ENCODE measurements at places on chromosomes 13 and 19. TPM values are rescaled to one million over a fixed set of nuclear protein-coding genes. Genes with fewer than 3 reads are reported as not detected.

GRCh38 chr19:54630782-54631181 is 498 bp downstream of the LILRB1 start:
- H3K4me3 ChIP-seq, result no peak overlapping the region
- H3K27me3 ChIP-seq, result no peaks in the 10 kb centered on the region
- no peak for DNase-seq
- peaks cover 32% of the 10 kb centered on the region for H3K36me3 ChIP-seq
- H3K27ac ChIP-seq, result no peak overlapping the region

The ZNF835 gene
- total RNA-seq, result 0.18 TPM

The IZUMO1 gene
- 3.7 TPM for total RNA-seq

GRCh38 chr13:44969551-44970484 is 19.5 kb downstream of the NUFIP1 start:
- DNase-seq, result no peak
- peaks cover 25% of the 10 kb centered on the region for H3K36me3 ChIP-seq
- H3K27me3 ChIP-seq, result no peaks in the 10 kb centered on the region
- no peak overlapping the region for H3K27ac ChIP-seq
- H3K4me3 ChIP-seq, result no peak overlapping the region
- H3K4me1 ChIP-seq, result no peaks in the 10 kb centered on the region

GRCh38 chr13:103539265-103539664 is 473.0 kb upstream of the SLC10A2 start:
- peak; percentile 37 for DNase-seq
- H3K27ac ChIP-seq, result no peak overlapping the region
- H3K27me3 ChIP-seq, result no peaks in the 10 kb centered on the region
- H3K4me3 ChIP-seq, result no peak overlapping the region

The FSTL3 gene
- total RNA-seq, result 6.8 TPM

DNA sequence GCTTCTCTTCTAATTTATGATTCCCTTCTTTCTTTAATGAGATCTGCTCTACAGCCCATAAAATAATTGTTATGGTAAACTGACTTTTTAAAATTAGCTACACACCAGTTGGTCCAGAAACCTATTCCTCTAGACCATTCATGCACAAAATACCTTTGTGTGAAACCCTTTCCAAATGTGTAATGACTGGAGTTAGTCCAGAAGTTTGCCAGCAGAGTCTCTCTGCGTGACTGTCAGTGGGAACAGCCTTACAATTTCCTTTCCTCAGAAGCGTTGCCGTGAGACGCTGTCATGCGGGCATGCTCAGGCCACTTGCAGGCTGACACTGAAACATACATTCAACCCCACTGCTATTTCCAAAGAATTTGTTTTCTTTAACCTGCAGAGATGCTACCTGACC is 965.2 kb downstream of the PCDH9 start:
- peaks cover 6% of the 10 kb centered on the region for H3K36me3 ChIP-seq
- H3K4me1 ChIP-seq, result no peaks in the 10 kb centered on the region
- H3K27ac ChIP-seq, result no peak overlapping the region
- H3K4me3 ChIP-seq, result no peak overlapping the region

DNA sequence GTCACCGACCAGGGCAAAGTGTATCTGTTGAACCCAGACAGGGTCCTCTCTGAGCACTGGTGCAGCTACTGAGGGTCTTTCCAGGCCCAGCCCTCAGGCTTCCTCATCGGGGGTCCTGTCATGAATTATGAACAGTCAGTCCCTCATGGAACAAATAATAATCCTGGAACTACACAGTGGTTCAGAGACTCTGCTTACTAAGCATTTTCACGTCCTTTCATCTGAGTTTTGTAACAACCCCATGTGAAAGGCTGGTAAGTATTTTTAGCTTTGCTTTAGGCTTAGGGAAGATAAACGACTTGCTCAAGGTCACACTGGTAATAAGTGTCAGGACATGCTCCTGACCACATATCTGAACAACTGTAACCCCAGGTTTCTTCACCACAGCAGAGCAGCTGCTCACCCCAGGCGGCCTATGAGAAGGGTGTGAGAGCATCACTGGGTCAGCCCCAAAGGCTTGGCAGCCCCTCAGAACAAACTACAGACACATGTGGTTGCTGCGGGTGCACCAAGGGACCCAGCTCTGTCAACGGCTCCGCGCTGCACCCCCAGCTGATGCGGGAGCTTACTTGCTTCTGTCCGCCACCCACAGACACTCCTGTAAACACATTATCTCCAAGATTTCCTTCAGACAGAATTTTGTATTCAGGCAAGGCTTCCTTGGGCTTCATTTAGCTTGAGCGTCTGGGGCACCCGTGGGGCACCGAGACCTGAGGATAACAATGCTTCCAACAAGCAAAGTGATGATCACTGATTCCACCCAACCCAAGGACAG is 19.4 kb upstream of the GSX1 start:
- DNase-seq, result no peak
- no peaks in the 10 kb centered on the region for H3K4me1 ChIP-seq
- no peaks in the 10 kb centered on the region for H3K27me3 ChIP-seq

DNA sequence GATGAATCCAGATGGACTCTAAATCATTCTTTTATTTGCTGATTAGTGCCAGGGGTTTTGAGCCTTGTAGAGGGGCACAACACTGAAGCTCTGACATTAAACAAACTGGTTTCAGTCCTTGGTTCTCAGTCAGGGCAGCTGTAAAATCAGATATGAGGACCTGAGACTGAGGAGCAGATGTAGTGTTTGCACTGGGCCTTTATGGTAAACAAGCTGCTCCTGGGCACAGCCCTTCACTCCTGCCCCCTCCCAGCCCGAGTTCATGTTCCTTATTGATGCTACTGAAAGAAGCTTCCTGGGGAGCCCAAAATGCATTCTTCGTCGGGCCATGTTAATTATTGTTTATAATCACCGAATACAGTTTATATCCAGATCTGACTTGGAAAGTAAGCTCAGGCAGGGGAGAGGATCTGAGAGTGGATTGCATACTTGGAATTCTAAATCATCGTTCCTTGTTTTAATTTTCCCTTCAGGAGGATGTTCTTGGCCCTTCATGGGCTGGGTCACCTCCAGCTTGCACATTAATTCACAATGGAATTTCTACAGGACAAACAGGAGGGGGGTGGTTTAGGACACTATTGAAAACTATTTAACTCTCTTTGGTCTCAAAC is 213.5 kb downstream of the FGF9 start:
- no peaks in the 10 kb centered on the region for H3K4me1 ChIP-seq
- no peaks in the 10 kb centered on the region for H3K36me3 ChIP-seq
- no peak overlapping the region for H3K4me3 ChIP-seq
- DNase-seq, result no peak

- DNase-seq, result no peak
- no peaks in the 10 kb centered on the region for H3K4me1 ChIP-seq
- no peak overlapping the region for H3K27ac ChIP-seq
- no peaks in the 10 kb centered on the region for H3K36me3 ChIP-seq
- H3K4me3 ChIP-seq, result no peak overlapping the region
Measured at GRCh38 chr19:33699754-33700407, 78.1 kb downstream of the CHST8 start.

DNA sequence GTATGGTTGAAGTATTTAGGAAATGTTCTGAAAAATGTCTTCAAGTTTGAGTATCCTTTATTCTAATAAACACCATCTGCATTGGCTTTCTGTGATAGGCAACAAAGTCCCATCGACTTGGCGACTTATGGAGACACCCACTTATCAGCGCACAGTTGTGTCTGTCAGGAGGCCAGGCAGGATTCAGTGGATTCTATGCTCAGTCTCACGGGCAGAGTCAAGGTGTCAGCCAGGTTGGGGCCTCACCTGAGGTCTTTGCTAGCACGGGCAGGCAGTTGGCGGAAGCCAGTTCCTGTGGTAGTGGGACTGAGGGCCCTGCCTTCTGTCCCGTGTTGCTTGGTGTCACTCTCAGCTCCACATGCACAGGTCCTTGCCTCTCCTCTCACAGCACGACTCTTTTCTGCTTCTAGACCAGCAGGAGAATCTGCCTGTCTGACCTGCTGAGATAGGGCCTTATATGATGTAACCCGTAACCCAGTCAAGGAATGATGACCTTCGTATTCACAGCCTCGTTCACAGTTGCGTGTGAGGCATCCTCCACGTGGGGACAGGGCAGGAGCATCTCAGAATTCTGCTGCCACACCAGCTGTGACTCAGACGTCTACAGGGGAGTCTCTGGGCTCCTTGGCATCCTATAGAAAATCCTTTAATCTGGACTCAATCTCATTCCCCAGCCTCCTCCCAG is 10.0 kb downstream of the CUL4A start:
- DNase-seq, result no peak
- no peak overlapping the region for H3K27ac ChIP-seq
- H3K27me3 ChIP-seq, result no peaks in the 10 kb centered on the region
- peaks cover 5% of the 10 kb centered on the region for H3K4me1 ChIP-seq
- H3K4me3 ChIP-seq, result no peak overlapping the region

DNA sequence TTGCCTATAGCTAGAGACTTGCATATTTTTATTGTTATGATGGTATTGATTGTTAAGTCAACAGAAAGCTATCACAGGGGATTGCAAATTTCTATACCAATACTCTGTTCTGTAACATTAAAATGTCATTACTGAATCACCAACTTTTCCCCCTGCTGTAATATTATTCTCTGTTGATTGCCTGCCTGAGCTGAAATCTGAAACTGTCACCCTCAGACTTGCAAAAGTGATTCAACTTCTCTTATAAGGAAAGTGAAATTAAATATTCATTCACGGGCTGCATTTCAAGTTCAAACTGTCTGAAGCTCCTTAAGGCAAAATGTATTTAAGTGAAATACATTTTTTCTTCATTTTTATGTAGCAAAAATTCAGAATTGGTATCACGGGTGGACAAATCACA is 723.2 kb downstream of the PCDH9 start:
- DNase-seq, result no peak
- no peaks in the 10 kb centered on the region for H3K36me3 ChIP-seq
- H3K27ac ChIP-seq, result no peak overlapping the region
- H3K27me3 ChIP-seq, result no peaks in the 10 kb centered on the region
- no peak overlapping the region for H3K4me3 ChIP-seq

DNA sequence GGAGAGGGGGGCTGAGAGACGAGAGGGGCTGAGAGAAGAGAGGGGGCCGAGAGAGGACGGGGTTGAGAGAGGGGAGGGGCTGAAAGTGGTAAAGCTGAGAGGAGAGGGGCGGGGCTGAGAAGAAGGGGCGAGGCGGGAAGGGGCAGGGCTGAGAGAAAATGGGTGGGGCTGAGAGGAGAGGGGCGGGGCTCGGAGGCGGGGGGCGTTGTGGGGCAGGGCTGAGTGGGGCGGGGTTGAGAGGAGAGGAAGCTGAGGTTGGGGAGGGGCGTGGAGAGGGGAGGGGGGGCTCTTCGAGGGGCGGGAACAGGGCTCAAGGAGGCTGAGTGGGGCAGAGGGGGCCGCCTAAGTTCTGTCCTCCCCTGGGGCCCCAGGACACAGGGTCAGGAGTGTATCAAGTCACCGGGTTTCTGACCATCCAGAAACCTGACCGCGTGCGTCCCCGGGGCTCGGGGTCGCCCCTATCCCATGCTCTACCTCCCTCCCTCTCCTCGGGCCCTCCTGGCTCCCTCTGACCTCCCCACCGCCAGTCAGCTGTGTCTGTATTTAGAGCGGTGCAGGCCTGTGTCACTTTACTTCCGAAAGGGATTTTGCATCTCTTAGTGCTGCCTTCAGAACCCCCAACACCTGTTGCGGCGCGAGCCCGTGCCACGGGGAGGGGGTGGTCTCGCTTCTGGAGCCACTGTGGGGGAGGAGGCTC is 38.6 kb upstream of the SEMA6B start:
- no peak overlapping the region for H3K27ac ChIP-seq
- no peaks in the 10 kb centered on the region for H3K27me3 ChIP-seq
- peak overlapping the region; percentile 63 for H3K4me3 ChIP-seq
- no peaks in the 10 kb centered on the region for H3K4me1 ChIP-seq

The RASGRP4 gene
- 0.39 TPM for total RNA-seq

DNA sequence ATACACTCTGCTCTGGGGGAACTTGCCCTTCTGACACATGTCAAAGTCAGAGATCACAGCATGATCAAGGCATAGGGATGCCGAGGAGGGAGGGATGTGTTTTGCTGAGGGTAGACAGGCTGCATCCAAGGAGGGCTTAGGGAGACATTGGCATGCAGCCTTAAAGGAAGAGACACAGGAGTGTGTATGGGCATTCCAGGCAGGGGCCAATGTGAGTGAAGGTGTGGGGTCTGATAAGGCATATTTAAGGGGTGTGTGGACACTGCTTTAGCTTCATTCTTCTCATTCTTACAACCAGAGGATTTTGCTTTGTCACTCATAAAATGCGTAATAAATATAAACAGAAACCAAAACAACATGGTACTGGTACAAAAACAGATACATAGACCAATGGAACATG is 193.4 kb downstream of the RGCC start:
- H3K4me1 ChIP-seq, result no peaks in the 10 kb centered on the region
- DNase-seq, result no peak
- H3K4me3 ChIP-seq, result no peak overlapping the region
- peaks cover 5% of the 10 kb centered on the region for H3K36me3 ChIP-seq
- H3K27ac ChIP-seq, result no peak overlapping the region

DNA sequence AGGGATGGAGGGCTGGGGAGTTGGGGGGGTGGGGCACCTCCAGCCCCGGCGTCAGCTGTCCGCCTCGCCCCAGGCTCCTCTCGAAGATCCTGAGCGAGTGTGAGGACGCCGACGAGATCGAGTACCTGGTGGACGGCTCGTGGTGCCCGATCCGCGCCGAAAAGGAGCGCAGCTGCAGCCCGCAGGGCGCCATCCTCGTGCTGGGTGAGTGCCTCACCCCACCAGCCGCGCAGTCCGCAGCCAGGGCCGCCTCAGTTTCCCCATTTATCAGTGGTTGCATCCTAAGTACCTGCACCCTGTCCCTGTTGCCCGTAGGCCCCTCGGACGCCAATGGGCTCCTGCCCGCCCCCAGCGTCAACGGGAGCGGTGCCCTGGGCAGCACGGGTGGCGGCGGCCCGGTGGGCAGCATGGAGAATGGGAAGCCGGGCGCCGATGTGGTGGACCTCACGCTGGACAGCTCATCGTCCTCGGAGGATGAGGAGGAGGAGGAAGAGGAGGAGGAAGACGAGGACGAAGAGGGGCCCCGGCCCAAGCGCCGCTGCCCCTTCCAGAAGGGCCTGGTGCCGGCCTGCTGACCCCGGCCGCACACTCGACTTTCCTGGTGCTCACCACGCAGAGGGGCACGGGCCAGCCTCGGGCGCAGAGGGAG is 29.3 kb downstream of the ZBTB7A start:
- no peaks in the 10 kb centered on the region for H3K4me1 ChIP-seq
- no peak for DNase-seq
- H3K27me3 ChIP-seq, result no peaks in the 10 kb centered on the region

DNA sequence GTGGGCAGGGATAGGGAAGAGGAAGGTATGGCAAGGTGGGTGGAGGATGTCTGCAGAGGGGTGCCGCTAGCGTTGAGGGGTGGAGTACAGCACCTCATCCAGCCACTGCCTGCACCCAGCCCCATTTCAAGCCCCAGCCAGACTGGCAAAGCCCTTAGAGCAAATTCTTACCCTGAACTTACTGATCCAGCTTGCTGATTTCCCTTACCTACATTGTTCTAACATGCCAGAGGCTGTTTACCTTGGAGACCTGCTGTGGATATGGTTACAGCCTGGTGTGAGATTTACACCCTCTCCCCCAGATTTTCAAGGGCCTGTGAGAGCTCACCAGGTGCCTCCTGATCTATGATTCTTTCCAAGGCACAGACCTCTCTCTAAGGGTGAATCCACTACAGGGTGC is 86.0 kb downstream of the ZNF726 start:
- H3K4me1 ChIP-seq, result no peaks in the 10 kb centered on the region
- H3K36me3 ChIP-seq, result peaks cover 19% of the 10 kb centered on the region
- H3K4me3 ChIP-seq, result no peak overlapping the region
- no peaks in the 10 kb centered on the region for H3K27me3 ChIP-seq

- no peaks in the 10 kb centered on the region for H3K4me1 ChIP-seq
- no peak overlapping the region for H3K27ac ChIP-seq
- no peaks in the 10 kb centered on the region for H3K27me3 ChIP-seq
- no peak overlapping the region for H3K4me3 ChIP-seq
- H3K36me3 ChIP-seq, result no peaks in the 10 kb centered on the region
- no peak for DNase-seq
Measured at GRCh38 chr13:101977475-101977874, 424.4 kb downstream of the FGF14 start.
